ENCODE measurements at places on chromosomes 13 and 19.

DNA sequence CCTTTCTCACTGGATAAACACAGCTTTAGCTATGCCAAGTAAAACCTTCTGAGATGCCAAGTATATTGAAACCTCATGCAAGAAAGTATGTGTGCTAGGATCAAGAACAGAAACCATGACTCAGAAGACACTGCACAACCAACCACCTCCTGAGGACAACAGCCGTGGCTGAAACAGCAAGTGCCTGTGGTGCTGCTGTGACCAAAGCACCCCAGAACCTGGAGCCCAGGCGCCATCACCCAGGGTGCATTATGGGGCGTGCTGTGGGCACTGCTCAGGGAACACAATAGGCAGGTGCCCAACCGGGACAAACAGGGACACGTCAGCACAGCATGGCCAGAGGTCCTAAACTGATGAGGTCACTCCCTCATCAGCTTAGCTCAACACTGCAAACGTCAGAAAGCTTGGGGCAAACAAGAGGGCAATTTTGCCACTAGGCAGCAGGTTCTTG, 101.3 kb upstream of the SLC15A1 start:
- DNase-seq, result no peak

GRCh38 chr19:38701455-38702063, 42.7 kb downstream of the CAPN12 start:
- no peak for DNase-seq

- peak; percentile 21 for DNase-seq
Observed at GRCh38 chr19:10936661-10937084, 8.1 kb downstream of the TIMM29 start.

- no peak for DNase-seq
Observed at GRCh38 chr19:19315444-19315843, 4.9 kb downstream of the SUGP1 start.

DNA sequence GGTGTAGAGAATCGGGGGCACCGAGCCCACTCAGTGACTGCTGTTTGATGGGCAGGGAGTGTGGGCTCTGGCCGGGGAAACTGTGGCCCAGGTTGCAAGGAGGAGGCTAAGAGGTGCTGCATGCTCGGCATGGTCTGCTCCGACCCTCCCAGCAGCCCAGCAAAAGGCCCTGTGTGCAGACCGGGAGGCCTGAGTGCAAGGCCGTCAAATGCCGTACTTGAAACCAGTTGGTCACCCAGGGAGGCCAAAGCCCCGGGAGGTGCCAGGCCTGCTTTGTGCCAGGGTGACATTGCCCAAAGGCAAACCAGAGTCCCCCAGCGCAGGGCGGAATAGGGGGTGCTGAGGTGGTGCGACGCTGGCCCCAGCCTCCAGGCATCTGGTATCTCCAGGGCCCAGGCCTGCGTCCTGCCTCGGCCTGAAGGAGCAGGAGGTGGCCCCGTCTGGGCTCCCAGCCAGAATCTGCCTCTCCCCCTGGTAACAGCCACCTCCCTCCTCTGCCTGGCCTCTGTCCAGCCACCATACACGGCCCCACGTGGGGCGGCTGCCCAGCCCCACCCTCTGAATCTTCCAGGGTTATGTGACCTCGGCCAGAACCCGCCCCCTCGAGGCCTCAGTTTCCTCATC, 4.0 kb downstream of the PIK3R2 start:
- no peak for DNase-seq

- DNase-seq, result no peak
Observed at GRCh38 chr19:30256496-30256850, 115.7 kb upstream of the ZNF536 start.

DNA sequence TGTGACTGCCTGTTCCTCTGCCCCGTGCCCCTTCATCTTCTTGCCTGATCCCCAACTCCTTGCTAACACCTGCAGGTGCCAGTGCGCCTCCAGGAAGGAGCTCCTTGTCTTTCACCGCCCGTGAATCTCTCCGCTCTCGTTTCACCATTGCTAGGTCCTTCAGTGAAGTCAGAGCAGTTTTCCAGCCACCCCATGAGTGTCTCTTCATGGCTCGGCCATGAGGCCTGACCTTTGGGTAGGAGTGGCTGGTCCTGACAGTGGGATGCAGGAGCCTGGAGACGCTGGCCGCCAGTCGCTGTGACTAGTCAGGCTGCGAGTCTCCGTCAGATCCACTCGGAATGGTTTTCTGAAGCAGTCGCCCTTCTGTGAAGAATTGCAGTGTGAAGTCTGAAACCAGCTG, 43.8 kb downstream of the ING1 start:
- no peak for DNase-seq

GRCh38 chr19:29667901-29668341, 2.7 kb downstream of the PLEKHF1 start:
- peak; percentile 70 for DNase-seq

DNA sequence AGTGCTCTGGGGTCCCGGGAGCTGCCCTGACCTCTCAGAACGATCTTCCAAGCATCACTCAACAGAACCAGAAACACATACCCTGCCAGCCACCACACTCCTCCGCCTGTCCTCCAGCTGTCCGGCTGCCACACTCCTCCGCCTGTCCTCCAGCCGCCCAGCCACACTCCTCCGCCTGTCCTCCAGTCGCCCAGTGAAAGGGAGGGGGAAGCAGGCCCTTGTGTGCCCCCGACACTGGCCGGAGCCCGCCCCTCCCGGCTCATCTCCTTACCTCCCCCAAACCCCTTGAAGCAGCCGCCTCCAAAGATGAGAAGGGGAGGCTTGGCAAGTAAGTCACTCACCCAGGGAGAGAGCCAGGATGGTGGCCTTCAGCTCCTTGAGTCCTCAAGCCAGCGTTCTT, 40.2 kb downstream of the STK24 start:
- no peak for DNase-seq

DNA sequence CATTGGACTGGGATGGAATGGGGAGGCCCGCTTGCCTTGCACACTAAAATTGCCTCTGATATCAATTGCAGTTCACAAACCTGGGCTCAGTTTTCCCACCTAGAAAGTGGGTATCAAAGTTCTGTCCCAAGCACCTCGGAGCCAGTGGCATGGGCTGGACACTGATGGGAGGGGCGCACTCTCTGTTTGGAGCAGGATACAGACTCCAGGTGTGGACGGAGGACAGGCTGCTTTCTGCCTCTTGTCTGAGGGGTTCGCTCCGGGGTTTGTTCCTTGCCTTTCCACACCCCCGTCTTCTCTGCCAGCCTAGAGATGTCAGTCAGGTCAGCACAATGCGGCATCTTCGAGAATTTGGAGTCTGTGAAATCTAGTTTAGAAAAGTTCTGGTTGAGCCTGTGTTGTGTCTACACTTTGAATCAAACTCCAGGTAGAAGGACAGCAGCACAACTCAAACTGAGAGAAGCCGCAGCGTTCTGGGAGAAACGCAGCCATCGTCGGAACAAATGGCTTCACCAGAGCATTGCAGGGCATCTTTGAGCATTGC, 141.9 kb downstream of the TEX29 start:
- DNase-seq, result no peak

GRCh38 chr13:26983543-26984320, 187.9 kb downstream of the USP12 start:
- no peak for DNase-seq

DNA sequence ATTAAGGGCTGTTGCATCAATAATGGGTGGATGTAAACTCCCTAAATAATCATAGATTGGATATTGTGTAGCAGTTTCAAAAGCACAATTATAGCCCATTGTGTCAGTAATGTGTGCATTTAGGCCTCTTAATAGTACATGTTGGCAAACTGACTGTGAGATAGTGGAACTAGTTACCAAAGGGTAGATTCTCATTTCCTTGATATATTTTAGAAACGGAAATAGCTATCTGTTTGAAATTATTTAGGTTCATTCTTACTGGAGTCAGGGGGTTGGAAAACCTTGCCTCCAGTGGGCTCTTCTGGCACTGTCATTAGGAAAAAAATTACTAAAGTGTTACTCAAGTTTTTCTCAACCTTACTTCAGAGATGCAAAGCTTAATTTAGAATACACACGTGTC, 1074.9 kb downstream of the PCDH17 start:
- no peak for DNase-seq

DNA sequence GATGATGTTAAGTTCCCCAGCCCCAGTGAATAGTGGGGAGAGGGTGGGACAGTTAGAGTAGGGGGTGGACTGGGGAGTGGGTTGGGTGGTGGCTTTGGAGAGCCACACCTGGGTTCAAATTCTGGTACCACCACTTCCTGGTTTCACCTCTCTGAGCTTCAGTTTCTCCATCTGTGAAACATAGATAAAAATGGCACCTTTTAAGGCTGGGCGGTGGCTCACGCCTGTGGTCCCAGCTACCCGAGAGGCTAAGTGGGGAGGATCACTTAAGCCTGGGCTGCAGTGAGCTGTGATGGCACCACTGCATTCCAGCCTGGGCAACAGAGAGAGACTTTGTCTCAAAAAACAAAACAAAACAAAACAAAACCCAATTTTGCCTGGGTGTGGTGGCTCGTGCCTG, 5.9 kb downstream of the VAV1 start:
- DNase-seq, result no peak

DNA sequence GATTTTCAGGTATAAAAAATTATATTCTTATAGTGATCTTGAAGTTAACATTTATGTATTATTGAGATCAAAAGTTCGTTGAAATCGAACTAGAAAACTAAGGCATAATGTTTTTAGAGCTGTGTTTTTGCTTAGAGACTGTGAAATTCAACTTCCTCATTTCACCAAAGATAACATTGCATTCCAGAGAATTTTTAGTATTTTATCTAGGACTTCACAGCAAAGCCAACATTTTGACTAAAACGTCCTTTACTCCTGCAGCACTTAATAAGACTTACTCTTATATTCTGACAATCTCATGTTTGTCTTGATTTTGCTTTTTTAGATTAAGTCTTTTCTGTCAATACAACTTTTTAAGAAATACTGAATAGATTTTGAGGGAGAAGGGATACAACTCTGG, 4.7 kb downstream of the KCTD4 start:
- no peak for DNase-seq

DNA sequence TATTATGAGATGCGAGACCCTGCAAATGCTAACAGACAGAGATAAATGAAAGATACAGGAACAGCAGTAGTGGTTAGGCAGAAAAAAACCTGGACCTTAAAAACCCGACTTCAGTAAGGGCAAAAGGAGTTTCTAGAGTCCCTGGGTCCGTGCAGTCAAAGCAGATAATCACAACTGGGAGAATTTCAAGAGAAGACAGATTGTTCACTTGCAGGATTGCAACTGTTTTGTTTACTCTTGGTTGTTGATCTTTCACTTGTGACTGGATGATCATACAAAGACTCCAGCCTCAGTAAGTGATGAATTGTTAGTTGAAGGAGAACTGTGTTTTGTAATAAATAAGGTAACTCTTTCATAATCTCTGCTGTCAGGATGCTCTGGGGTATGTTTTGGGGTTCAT, 135.1 kb downstream of the GPC6 start:
- DNase-seq, result no peak

DNA sequence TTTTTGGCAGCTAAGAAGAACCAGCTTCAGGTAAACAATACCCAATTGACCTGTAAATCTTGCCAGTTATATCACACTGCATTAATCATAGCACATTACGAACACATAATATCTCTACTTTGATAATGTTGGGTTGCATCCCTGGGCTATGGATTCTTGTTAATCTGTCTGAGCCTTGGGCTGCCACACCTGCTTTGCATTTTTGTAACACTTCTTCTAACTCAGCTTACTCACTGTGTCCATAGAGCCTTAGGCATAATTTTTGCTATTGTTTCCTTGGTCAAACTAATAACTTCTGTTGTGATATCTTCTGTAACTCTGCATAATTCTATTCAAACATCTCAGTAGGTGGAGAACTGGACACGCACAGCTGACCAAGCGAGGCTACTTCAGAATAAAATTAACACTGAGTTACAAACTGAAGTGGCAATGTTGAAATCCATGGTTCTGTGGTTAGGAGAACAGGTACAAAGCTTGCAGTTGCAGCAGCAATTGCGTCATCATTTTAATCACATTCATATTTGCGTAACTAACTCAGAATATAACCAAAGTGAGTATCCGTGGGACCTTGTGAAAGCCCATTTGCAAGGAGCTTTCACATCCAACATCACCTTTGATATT, 6.4 kb downstream of the ZNF350 start:
- no peak for DNase-seq

DNA sequence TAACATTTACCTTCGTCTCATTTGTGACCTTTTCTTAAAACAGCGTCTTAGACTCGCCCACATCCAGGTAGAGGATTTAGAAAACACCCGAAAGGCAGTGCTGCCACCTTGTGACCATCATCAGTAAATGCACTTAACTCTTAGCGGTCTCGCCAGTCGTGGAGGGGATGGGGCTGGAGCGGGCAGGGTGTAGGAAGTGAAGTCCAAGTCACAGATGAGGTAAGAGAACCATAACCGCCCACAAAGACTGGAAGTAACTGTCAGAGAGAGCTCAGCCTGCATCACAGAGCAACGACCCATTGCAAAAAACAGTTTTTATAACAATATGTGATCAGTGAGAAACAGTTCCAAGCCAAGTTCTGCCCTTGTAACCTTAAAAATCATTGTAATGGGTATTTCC, 10.7 kb upstream of the CEACAM3 start:
- DNase-seq, result peak; percentile 67

GRCh38 chr13:71417205-71417604, 449.8 kb downstream of the DACH1 start:
- no peak for DNase-seq

GRCh38 chr13:20272588-20273171, 40.6 kb upstream of the GJB6 start:
- DNase-seq, result no peak

GRCh38 chr13:93926425-93926824, 553.1 kb downstream of the DCT start:
- DNase-seq, result no peak

DNA sequence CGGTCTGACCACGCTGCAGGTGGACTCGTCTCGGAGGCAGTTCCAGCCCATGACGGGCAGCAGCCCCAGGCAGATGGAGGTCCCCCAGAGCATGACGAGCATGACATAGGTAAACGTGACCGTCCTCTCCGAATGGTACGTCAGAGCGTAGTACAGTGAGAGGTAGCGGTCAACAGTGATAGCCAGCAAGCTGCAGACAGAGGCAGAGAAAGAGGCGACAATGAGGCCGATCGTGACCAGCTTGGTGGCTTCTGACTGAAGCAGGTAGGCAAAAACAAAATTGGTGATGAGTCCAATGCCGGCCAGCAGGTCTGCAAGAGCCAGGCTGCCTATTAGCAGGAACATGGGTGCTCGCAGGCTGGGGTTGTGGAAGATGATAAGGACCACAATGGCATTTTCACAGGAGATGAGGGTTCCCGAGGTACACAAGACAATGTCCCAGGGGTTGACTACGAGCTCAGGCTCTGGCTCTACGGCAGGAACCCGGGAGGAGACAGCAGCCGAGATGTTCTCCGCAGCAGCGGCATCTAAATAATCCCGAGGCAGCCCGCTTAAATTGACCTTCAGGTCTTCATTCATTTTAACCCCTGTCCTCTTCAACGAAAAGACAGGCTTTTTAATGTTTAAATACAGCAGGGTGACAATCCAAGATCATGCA, 1.2 kb downstream of the GPR12 start:
- no peak for DNase-seq

- DNase-seq, result peak; percentile 22
Observed at GRCh38 chr13:41458187-41458760, 924 bp downstream of the RGCC start.

GRCh38 chr19:49331616-49332055, 3.6 kb upstream of the CD37 start:
- peak; percentile 31 for DNase-seq

GRCh38 chr13:85266771-85267170, 532.4 kb downstream of the SLITRK6 start:
- DNase-seq, result no peak

Data from activated gamma-delta T cell treated with Interleukin-2 at 50 U/mL for 16 hours (primary cell).